ENCODE measurements at places on chromosomes 12 and 14.

GRCh38 chr14:101120641-101121507, 217.4 kb upstream of the RTL1 start:
- DNase-seq = no peak

GRCh38 chr12:101773650-101774162, 34.4 kb upstream of the SYCP3 start:
- DNase-seq = peak; percentile 27

DNA sequence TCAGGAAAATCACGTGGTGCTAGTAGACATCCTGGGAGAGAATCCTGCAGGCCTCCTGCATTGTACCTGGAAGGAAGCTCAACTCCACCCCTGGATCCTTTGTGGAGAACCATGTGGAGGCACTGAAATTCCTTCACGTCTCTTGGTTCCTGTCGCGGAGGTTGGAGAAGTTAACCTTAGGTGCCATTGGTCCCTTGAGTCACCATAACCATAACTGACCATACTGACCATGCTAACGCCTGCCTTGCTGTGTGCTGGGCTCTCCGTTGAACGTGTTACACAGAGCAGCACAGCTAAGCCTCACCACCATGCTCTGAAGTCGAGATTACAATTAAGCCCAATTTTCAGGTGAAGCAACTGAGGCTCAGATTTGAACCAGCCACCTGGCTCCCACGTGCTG, 18.6 kb downstream of the C14orf132 start:
- DNase-seq = no peak

DNA sequence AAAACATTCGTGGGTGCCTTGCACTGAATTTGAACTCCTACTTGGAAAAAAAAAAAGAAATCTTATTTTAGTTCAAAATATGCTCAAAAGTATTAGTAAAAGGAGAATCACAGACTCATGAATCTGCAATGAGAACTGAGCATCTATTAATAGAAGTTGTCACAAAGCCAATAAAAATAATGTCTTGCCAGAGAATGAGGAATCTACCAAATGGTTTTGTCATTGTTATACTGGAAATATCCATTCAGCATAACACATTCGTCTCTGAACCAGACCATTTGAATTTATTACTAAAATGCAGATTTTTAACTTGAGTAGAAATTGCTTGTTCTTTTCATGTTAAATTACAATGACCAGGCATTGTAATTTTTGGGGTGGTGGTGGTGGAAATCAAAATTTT, 11.6 kb upstream of the PTPRB start:
- peak; percentile 56 for DNase-seq

- no peak for DNase-seq
These were observed 6.0 kb downstream of the PLA2G1B start for GRCh38 chr12:120321382-120322202.

DNA sequence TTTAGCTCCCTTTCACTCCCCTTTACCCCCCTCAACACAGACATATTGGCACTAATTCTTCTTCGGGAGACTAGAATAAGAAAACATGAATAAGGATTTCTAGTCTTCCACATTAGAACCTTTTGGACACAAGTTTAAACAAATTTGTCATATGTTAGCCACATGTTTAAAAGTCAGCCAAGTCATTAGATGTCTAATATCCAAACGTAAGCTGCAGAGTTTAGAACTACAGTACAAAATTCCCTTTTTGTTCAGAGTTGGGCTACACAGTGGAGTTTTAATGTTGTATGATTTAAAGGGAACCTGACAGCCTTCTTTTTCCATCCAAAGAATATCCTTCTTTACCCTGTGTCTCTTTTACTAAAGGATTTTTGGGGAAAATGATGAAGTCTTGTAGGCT, 79.8 kb downstream of the PDE6H start:
- no peak for DNase-seq

GRCh38 chr12:28517101-28517500, 326.8 kb downstream of the CCDC91 start:
- DNase-seq = no peak

DNA sequence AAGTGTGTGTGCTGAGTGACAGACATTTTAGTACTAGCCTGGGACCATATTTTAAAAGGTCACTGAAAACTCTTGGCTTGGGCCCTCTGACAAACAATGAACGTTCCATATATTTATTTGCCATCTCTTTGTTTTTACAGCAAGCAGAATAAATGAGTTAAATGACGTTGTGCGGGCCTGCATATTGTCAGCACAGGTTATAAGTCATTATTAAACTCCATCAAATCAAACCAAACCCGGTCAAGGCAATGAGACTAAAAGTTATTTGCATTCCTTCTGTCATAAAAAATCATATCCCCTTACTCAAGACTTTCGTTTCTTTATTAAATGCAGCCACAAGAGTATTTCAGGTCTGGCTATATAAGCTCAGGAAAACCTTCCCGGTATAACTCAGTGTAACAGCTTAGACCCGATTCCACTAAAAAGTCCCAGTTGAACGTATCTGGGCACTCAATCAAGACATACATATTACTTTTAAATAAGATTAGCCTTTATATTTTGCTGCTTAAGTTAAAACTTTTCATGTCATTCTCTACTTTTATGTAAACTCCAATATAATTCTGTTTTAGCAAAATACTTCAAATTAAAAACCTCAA, 84.9 kb downstream of the DICER1 start:
- DNase-seq = no peak

DNA sequence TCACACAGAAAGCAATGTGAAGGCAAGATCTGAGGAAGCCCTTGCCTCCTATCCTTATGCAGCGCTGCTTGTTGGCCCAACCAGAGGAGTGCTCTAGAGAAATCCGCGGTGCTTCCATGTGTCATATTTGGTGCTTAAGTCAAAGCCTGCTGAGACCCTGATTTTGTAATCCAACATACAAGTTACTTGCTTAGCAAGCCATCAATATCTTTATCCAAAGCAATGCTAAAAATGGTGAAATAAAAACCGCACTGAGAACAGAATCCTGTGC, 250.0 kb downstream of the MED13L start:
- no peak for DNase-seq

DNA sequence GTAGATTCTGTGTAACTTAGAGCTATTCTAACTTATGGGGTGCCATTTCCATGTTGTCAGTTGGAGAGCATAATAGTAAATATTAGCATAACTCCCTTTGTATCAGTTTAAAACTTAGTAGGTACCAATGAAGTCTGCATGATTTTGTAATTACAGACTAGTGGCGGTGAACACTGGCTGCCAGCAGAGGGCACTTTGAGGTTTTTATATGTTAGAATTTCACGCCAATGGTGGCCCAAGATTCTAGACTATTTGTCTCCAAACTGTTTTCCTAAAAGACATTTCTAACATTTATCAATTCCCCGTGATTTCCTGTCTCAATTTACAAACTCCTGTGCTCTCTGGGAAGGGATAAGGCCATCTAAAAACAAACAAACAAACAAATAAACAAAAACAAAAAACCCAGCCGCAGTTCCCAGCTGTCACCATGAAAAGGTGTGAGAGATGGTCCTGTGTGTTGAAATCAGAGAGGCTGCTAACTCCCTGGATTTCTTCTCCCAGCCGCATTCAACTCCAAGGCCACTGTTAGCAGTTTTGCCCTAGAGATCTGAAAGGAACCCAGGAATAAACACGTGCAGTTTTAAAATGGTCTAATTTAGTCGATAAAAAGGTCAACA, 57.6 kb downstream of the BRMS1L start:
- DNase-seq = no peak

DNA sequence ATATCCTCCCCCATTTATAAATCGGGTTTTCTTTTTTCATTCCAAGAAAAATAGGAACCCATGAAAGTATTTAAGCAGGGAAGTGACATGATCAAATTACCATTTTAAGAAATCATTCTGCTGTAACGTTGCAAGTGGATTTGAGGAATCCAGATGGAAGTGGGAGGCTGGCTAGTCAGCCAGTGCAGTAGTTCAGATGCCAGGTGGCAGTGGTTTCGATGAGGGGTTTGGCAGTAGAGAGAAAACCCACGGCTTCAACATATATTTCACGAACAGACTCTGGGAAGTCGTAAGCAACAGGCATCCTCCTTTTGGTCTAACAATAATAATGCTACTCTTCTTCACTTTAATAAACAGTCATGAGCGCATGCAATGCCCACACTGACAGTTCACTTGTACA, 25.0 kb downstream of the PDZRN4 start:
- DNase-seq = no peak

GRCh38 chr12:13247596-13247995, 51.1 kb downstream of the EMP1 start:
- DNase-seq = no peak

GRCh38 chr12:48795550-48796455, 6.9 kb upstream of the ADCY6 start:
- DNase-seq = no peak
